ENCODE measurements at places on chromosomes 11 and 22.

GRCh38 chr11:72010529-72011233 is 12.0 kb downstream of the IL18BP start:
- no peak for DNase-seq

DNA sequence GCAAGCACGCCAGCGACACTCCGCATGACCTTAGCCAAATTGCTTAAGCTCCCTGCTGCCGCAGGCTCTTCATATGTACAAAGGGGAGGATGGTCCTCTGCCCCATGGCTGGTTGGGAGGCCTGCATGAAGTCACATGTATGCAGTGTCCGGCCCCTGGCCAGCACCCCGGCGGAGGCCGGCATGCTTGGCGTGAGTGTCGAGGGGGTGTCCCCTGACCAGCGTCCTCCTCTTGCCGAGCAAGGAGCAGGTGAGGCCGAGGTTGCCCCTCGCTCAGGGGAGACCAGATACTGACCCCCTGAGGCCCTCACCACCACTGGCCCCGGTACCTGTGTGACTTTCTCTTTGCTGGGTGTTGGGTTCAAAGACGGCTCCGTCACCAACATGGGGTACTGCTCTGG is 50.2 kb downstream of the DHCR7 start:
- no peak for DNase-seq

DNA sequence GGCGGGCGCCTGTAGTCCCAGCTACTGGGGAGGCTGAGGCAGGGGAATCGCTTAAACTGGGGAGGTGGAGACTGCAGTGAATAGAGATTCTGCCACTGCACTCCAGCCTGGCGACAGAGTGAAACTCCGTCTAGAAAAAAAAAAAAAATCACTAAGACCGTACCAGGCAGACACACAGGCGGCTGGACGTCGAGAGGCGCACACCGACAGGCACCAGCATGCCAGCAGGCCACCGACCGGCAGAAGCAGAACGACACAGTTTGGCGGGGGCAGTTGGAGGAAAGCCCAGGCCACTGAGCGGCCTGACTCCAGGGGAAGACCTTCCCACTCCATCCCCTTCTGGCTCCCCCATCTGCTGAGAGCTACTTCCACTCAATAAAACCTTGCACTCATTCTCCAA is 17.5 kb downstream of the OR10D3 start:
- no peak for DNase-seq

- no peak for DNase-seq
These were observed 92.5 kb downstream of the WNT7B start for GRCh38 chr22:45884201-45885062.

DNA sequence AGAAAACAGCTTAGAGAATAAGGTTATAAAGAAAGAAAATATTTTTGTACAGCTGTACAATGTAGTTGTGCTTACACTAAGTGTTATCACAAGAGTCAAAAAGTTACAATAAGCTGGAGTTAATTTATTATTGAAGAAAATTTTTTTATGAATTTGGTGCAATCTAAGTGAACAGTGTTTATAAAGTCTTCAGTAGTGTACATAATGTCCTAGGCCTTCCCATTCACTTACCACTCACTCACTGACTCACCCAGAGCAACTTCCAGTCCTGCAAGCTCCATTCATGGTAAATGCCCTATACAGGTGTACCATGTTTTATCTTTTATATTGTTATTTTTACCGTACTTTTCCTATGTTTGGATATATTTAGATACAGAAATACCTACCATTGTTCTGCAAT is 34.7 kb downstream of the GDPD4 start:
- no peak for DNase-seq

DNA sequence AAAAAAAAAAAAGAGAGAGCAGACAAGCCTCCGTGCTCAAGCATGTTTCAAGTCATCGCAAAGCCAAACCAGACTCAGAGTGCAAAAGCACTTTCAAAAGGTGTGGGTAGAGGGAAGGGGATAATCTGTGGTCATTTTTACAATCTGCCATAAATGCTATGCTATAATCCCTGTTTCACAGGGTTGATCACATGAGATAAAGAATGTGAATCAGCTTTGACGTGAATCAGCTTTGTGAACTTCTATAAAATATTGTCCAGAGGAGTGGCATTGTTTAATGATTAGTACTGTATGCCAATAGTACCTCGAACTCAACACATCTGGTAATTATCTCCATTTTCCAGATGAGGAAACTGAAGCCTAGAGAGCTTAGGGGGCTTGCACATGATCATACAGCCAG is 20.0 kb upstream of the POLD3 start:
- DNase-seq = no peak

DNA sequence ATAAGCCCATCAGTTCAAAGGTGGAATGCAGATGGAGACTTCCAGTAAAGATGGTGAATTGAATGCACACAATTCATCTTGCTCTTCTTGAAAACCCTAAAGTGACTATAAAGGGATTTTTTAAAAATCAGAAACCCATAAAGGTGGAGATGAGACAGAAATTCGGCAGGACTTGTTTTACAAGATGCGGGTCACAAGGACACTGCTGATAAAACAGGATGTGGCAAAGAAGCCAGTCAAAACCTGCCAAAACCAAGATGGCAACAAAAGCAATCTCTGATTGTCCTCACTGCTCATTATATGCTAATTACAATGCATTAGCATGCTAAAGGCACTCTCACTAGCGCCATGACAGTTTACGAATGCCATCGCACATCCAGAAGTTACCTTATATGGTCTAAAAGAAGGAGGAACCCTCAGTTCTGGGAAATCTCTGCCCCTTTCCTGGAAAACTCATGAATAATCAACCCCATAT is 137.1 kb downstream of the NECTIN1 start:
- DNase-seq = no peak

DNA sequence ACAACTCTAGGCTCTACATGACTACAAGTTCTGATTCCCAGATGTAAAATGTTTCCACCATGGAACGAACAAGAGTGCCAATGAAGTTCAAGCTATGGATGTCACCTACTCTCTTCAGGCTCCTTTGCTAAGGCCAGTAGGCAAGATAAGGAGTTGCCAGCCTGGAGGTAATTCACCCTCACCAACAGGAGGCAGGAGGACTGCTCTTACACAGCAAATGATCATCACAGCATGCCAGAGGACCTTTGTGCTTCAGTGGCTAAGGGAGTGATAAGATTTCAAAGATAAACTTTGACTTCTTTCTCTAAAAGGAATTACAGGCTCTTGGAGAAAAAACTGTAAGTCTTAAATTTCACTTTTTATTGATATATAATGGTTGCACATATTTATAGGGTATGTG is 54.1 kb upstream of the SLC36A4 start:
- no peak for DNase-seq

- no peak for DNase-seq
These were observed 563.4 kb upstream of the CCDC179 start for GRCh38 chr11:23423656-23424055.

DNA sequence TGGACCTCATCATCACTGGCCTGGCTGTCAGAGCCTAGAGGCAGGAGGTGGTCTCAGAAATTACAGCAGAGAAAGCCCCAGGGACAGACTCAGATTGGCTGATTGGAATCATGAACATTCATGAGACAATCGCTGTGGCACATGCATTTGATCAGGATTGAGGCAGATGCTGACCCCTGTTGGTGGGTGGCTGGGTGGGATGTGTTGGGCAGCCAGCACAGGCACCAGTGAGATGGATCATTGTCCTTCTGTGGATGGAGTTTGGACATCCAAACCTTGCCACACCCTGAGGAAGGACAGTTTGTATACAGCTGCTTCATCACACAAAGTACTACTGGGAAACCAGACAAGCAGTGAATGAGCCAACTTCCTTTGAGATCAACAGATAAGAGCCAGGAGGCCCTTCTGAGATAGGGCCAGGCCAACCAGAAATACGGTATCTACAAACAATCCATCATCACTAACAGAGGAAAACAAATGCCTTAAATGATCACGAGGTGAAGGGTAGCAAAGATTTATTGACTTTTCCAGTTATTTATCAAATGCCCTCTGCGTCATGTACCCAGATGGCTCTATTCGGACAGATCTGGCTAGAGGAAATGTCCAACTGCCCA is 17.3 kb downstream of the COMMD9 start:
- DNase-seq = no peak

DNA sequence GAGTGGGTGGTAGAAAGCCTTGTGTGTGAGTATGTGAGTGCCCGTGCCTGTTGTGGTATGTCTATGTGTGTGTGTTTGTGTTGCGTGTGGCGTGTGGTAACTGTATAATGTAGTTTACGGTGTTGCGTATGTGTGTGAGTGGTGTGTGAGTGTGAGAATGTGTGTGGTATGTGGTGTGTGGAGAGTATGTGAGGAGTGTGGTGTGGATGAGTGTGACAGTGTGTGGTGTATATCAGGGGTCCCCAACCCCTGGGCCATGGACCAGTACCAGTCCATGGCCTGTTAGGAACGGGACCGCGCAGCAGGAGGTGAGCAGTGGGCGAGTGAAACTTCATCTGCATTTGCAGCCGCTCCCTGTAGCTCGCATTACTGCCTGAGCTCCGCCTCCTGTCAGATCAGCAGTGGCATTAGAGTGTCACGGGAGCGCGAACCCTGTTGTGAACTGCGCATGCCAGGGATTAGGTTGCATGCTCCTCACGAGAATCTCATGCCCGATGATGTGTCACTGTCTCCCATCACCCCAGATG is 5.7 kb downstream of the UPK3A start:
- peak; percentile 91 for DNase-seq

Measured in fibroblast of skin of scalp (primary cell).